ENCODE measurements at places on chromosomes 3 and 15. TPM values are rescaled to one million over a fixed set of nuclear protein-coding genes. Genes with fewer than 3 reads are reported as not detected.
A peak's percentile ranks its signal among the peaks of the same experiment; 100 is the strongest.

The CCR1 gene
- total RNA-seq = not detected

The ESYT3 gene
- not detected for total RNA-seq

The ACKR4 gene
- not detected for total RNA-seq

The CORO2B gene
- total RNA-seq = 71.7 TPM

The TMCO5A gene
- total RNA-seq = not detected

The CX3CR1 gene
- 4.2 TPM for total RNA-seq

The ECE2 gene
- not detected for total RNA-seq

The GOLGA8H gene
- total RNA-seq = 0.59 TPM

- H3K27ac ChIP-seq = peak overlapping the region; percentile 49
- peaks cover 4% of the 10 kb centered on the region for H3K27me3 ChIP-seq
- peaks cover 6% of the 10 kb centered on the region for H3K4me1 ChIP-seq
- H3K36me3 ChIP-seq = no peaks in the 10 kb centered on the region
- no peak for DNase-seq
- peak overlapping the region; percentile 90 for H3K4me3 ChIP-seq
Measured at GRCh38 chr3:115784739-115785536, 161.6 kb downstream of the GAP43 start.

GRCh38 chr15:42627485-42627884 lies 52.1 kb downstream of the STARD9 start:
- DNase-seq = no peak
- H3K4me3 ChIP-seq = no peak overlapping the region
- no peak overlapping the region for H3K27ac ChIP-seq
- H3K27me3 ChIP-seq = no peaks in the 10 kb centered on the region
- H3K36me3 ChIP-seq = no peaks in the 10 kb centered on the region
- H3K4me1 ChIP-seq = no peaks in the 10 kb centered on the region

- H3K4me1 ChIP-seq = peaks cover 23% of the 10 kb centered on the region
- H3K27me3 ChIP-seq = peaks cover 5% of the 10 kb centered on the region
- peak overlapping the region; percentile 98 for H3K27ac ChIP-seq
- H3K36me3 ChIP-seq = peaks cover 11% of the 10 kb centered on the region
- H3K4me3 ChIP-seq = peak overlapping the region; percentile 100
Measured at GRCh38 chr3:15427981-15428380, 583 bp downstream of the EAF1 start.

DNA sequence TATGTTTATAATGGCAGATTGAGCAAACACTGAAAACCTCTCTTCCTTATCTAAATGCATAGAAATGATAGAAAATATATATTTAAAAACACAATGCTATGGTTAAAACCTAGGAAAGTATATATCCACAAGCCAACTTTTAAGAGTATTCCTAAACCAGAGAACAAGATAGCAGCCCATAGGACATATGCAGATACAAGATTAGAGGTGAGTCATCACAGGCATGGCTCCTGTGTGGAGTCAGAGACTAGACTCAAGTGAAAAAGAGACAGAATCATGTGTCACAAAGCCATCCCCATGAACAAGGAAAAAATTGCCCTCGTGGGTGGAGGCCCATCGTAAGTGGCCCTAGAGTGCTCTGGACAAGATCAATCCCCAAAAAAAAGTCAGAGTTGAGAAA lies 199.4 kb upstream of the PPP2R3A start:
- DNase-seq = no peak
- H3K4me1 ChIP-seq = peaks cover 5% of the 10 kb centered on the region
- no peak overlapping the region for H3K27ac ChIP-seq
- no peaks in the 10 kb centered on the region for H3K36me3 ChIP-seq
- H3K27me3 ChIP-seq = peaks cover 2% of the 10 kb centered on the region

DNA sequence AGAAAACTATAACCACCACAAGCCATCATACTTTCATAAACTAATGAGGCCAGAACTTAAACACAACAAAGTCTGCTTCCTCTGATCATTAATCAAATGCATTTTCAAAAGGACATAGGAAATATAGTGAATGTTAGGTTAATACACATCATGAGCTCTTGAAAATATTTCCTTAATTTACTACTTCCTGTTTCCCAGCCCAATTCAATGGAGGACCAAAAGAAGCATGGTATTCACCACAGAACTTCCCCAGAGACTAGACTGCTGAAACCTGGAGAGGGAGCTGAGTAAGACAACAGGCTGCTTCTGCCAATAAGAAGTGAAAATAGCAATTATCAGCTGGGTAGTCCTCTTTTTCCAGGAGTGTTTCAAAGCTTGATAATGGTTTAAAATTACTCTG lies 250.3 kb downstream of the ULK4 start:
- H3K27me3 ChIP-seq = no peaks in the 10 kb centered on the region
- DNase-seq = no peak
- H3K36me3 ChIP-seq = no peaks in the 10 kb centered on the region
- H3K27ac ChIP-seq = no peak overlapping the region
- peaks cover 5% of the 10 kb centered on the region for H3K4me1 ChIP-seq

DNA sequence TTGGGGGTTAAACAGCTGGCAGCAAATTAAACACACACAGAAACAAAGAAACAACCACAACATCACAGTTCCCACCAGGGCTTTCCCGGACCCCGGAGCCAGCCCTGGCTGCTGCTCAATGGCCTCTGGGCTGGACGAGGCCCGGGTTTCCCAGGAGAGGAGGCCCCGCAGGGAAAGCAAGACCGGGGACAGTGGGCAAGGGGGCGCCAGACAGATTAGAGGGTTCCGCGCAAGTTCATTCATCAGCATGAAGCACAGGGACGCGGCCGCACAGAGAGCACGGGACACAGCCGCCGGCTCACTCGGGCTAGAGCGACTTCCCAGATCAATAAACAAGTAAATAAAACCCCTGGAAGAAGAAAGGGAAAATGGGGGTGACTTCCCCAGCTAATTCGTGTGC lies 66.4 kb upstream of the RPL32 start:
- DNase-seq = no peak
- peaks cover 11% of the 10 kb centered on the region for H3K27me3 ChIP-seq
- no peak overlapping the region for H3K4me3 ChIP-seq
- no peak overlapping the region for H3K27ac ChIP-seq

DNA sequence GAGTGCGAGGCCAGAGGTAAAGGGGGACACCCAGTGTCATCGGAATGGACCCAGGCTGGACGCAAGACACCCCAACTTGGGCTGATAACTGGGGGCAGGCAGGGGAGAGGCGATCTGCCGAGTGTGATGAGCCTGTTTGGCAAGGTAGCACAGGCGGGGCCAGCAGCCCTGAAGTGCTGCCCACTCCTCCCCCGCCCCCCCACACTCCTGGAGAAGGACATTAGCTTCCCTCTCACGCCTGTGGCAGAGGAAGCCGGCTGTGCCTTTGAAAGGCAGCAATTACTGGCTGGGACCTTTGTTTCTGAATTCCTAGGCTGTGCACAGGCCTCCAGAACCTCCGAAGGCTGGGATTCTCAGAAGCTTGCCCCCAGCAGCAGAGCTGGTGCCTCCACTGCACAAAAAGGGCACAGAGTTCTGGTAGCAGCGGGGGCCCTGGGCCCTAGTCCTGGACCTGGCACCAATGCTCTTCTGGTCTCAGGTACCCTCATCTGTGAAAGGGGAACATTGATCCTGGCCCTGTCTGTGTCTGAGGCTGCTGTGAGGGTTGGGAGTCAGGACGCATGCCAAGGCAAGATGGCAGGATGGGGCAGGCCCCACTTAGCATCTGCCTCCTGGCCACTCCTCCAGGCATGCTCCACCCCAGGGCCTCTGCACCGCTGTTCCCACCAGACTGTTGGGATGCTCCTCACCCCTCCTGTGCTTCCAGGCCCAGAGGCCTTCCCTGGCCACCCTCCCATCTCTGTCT lies 28.6 kb downstream of the IQSEC1 start:
- DNase-seq = no peak
- no peak overlapping the region for H3K4me3 ChIP-seq
- H3K27ac ChIP-seq = no peak overlapping the region
- H3K36me3 ChIP-seq = peaks cover 7% of the 10 kb centered on the region
- H3K4me1 ChIP-seq = peaks cover 12% of the 10 kb centered on the region

DNA sequence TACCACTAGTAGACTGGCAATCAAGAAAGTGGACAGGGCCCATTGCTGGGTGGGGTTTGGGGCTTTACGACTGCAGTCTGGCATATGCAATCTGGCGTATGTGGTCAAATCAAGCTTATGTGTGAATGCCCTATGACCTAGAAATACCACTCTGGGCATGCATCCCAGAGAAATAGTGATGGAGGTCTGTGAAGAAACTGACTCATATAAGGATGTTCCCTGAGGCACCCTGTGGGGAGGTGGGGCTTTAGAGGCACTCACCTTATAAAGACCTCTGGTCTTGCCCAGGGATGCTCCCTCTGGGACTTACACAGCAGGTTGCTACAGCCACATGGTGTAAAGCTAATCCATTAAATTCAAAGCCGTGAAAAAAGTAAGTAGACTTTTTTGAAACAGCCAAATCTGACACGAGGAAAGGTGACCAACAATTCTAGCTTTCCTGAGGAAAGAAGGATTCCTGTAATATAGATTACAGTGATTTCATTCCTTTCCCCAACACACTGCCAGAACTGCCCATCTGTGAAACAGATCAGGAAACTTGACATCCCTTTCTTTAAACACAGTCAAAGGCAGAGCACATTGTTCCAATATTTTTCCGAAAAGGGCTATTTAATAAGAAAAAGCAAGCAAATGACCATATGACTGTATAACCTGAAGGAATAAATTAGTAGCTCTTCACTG lies 13.6 kb downstream of the RARRES1 start:
- H3K4me3 ChIP-seq = no peak overlapping the region
- H3K27ac ChIP-seq = no peak overlapping the region
- peaks cover 18% of the 10 kb centered on the region for H3K27me3 ChIP-seq
- no peak for DNase-seq

DNA sequence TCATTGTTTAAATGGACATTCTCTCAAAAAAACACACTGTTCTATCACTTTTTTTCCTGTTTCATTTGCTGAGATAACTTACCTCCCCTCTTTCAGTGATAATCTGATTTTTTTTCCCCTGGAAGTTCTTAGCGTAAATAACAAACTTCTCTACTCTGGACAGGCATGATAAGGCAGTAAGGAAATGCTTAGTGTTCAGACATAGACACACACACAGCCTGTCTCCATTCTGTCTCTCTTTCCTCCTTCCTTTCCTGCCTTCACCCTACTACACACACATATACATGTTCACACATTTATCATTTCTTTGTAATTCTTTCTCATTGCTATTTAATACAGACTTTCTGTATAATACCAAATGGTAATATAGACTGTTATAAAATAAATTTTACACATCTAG lies 470.8 kb upstream of the ROBO1 start:
- no peak overlapping the region for H3K4me3 ChIP-seq
- no peaks in the 10 kb centered on the region for H3K27me3 ChIP-seq
- peak overlapping the region; percentile 92 for H3K27ac ChIP-seq

DNA sequence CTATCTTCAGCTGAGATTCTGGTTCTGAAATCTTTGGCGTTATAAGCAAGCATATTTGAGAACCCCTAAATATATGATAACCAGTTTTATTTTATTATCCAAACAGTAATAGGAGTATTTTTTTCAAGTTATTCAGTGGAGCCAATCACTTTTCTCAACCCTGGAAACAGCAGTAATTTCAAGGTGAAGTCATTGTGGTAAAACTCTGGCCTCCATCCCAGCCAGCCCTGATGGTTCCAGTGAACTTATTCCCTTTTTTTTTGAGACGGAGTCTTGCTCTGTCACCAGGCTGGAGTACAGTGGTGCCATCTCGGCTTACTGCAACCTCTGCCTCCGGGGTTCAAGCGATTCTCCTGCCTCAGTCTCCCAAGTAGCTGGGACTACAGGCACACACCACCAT lies 545.4 kb upstream of the IL12A start:
- H3K27ac ChIP-seq = no peak overlapping the region
- DNase-seq = no peak
- no peaks in the 10 kb centered on the region for H3K4me1 ChIP-seq

- no peak overlapping the region for H3K4me3 ChIP-seq
- H3K27ac ChIP-seq = no peak overlapping the region
- H3K27me3 ChIP-seq = peaks cover 3% of the 10 kb centered on the region
- DNase-seq = no peak
- H3K36me3 ChIP-seq = peaks cover 4% of the 10 kb centered on the region
Measured at GRCh38 chr3:72077473-72078259, 292.7 kb upstream of the PROK2 start.

- no peak for DNase-seq
- H3K27ac ChIP-seq = no peak overlapping the region
- peaks cover 68% of the 10 kb centered on the region for H3K4me1 ChIP-seq
- H3K4me3 ChIP-seq = no peak overlapping the region
- no peaks in the 10 kb centered on the region for H3K27me3 ChIP-seq
- peaks cover 5% of the 10 kb centered on the region for H3K36me3 ChIP-seq
Measured at GRCh38 chr3:193793123-193793522, 200.1 kb downstream of the OPA1 start.
